ENCODE measurements at places on chromosomes 11 and 22. TPM values are rescaled to one million over a fixed set of nuclear protein-coding genes. Genes with fewer than 3 reads are reported as not detected.

DNA sequence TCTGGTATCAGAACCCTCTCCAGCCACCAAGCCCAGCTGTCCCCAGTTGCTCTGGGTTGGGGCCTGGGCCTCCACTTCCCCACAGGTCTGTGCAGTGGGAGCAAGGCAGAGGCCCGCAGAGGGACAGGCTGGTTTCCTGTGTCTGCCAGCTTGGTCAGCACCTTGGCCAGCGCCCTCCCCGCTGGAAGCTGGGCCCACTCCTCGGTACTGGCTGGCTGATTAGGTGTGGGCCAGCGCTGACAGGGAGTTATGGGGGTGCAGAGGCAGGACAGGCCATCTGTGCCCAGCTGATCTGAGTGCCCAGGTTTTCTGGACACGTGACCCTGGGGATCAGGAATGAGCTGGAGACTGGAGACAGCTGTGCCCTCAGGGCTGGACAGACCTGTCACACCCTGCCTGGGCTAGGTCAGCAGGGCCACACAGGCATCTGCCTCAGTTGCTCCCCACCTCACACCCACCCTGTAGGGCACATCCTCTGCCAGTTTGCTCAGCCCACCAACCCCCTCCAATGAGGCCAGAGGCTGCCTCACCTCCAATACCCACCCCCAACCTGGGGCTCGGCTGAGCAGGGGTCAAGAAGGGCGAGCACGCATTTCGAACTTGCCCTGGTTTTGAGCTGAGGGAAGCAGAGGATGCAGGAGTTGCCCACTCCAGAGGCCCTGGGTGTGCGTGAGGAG, 175.3 kb downstream of the IGLL1 start:
- DNase-seq: no peak
- H3K4me3 ChIP-seq: no peak overlapping the region
- no peaks in the 10 kb centered on the region for H3K27me3 ChIP-seq
- peak overlapping the region; percentile 56 for H3K27ac ChIP-seq
- H3K36me3 ChIP-seq: no peaks in the 10 kb centered on the region

RIBC2 gene
- total RNA-seq: 2.5 TPM

C11orf97 gene
- not detected for total RNA-seq

KRTAP5-8 gene
- total RNA-seq: 0.73 TPM

TMPRSS13 gene
- total RNA-seq: 10.9 TPM

OR2AT4 gene
- not detected for total RNA-seq

DNA sequence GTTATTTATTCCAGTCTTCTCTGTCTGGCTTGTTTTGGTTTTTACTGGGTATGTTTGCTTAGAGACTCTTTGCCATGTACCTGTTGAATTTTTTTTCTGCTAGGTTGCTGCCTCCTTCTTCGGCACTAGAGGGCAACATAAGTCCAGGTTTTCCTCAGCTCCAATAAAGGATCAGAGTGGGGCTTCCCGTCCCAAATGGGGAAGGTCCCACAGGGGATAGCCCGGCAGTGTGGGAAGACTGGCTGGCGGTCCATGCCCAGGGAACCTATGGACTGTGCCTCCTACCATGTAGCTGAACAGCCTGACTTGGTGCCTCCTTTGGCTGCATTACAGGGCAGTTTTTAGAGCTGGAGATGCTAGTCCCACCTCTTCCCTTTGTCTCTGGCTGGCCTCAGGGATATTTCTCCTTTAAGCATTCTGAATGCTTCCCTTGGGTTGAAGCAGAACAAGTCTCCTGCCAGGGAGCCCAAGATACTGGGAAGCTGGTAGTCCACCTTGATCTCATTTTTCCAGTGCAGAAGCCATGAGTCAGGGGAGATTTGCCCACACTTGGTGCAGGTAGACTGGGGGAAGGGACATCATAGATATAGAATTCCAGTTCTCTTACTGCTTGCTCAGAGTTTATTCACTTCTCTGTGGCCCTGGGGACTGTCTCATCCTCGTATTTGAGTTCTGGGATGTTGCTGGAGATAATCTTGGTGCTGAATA, 60.2 kb downstream of the BRD1 start:
- H3K27ac ChIP-seq: no peak overlapping the region
- no peak overlapping the region for H3K4me3 ChIP-seq
- H3K4me1 ChIP-seq: peaks cover 3% of the 10 kb centered on the region
- H3K27me3 ChIP-seq: no peaks in the 10 kb centered on the region
- peaks cover 5% of the 10 kb centered on the region for H3K36me3 ChIP-seq

- H3K4me3 ChIP-seq: no peak overlapping the region
- peaks cover 3% of the 10 kb centered on the region for H3K27me3 ChIP-seq
- H3K36me3 ChIP-seq: no peaks in the 10 kb centered on the region
- DNase-seq: no peak
- H3K27ac ChIP-seq: no peak overlapping the region
Observed at GRCh38 chr11:130854483-130854882, 61.8 kb downstream of the SNX19 start.

DNA sequence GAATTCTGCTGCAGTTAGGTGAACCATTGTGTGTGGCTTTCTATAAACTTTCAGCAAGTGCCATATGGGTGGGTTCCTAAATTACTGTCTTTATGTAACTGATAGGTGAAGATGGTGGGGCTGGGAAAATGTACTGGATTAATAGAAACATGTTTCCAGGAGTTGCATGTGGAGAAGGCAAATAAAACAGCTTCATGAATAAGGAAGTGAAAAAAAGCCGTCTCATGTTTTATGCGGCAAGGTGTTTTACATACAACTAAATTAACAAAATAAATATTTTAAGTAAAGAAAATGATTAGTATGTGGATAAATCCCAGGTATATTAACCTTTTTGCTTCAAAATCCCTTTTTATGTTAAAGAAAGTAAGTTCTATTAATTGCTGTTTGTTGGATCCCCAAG, 67.2 kb downstream of the EXT2 start:
- H3K4me1 ChIP-seq: peaks cover 16% of the 10 kb centered on the region
- DNase-seq: no peak
- no peak overlapping the region for H3K4me3 ChIP-seq
- no peak overlapping the region for H3K27ac ChIP-seq

ACR gene
- 2.2 TPM for total RNA-seq

MPPED2 gene
- total RNA-seq: 163 TPM

DNA sequence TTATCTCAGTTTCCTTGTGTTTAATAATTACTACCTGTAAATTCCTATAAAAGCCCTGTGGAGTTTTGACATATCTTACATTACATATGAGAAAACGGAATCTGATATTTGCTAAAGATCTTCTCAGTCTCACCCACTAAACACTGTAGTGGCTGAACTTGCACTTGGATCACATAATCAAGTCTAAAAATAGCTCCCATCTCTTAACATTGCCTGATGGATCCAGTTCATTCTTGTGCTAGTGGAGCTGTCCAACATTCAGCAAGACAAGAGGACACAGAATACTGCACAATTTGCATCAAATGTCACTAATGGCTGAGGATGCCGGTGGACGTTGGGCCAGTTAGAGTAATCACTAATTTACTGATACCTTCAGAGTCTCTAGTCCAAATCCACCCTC, 569.9 kb upstream of the ANO5 start:
- H3K27me3 ChIP-seq: peaks cover 3% of the 10 kb centered on the region
- DNase-seq: no peak
- no peaks in the 10 kb centered on the region for H3K4me1 ChIP-seq

GRCh38 chr11:73398132-73398526, 21.9 kb downstream of the RELT start:
- no peak overlapping the region for H3K4me3 ChIP-seq
- H3K27ac ChIP-seq: no peak overlapping the region
- H3K4me1 ChIP-seq: no peaks in the 10 kb centered on the region

GRCh38 chr11:107777110-107777509, 65.3 kb upstream of the SLN start:
- H3K4me3 ChIP-seq: no peak overlapping the region
- no peaks in the 10 kb centered on the region for H3K36me3 ChIP-seq
- peaks cover 22% of the 10 kb centered on the region for H3K4me1 ChIP-seq
- H3K27ac ChIP-seq: no peak overlapping the region
- DNase-seq: no peak

DNA sequence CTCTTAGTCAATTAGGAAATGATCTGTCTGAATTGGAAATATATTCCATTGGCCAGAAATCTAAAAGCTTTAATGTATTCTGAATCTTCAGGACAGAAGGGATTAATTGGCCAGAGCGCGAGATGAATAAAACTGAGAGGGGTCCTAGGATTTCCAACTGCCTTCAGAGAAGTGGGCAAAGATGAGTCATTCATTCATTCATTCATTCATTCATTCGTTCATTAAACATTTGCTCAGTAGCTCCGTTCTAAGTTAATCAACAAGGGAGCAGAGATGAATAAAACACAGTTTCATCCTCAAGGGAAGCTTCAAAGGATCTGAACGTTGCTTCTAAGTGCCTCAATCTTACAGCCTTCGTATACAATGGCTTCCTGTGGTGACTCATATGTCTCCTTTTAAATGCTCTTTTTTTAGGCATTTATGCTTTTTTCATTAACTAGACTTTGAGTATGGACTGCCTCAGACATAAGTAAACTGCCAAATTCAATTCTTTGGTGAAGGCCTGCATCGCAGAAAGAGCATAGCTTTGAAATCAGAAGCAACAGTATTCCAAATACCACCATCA, 537.4 kb upstream of the CCDC90B start:
- no peaks in the 10 kb centered on the region for H3K36me3 ChIP-seq
- H3K4me1 ChIP-seq: peaks cover 3% of the 10 kb centered on the region
- H3K27me3 ChIP-seq: peaks cover 4% of the 10 kb centered on the region

GRCh38 chr11:57513911-57514537, 1.5 kb downstream of the SLC43A1 start:
- H3K4me1 ChIP-seq: peaks cover 11% of the 10 kb centered on the region
- no peaks in the 10 kb centered on the region for H3K36me3 ChIP-seq
- H3K4me3 ChIP-seq: peak overlapping the region; percentile 74
- H3K27me3 ChIP-seq: peaks cover 74% of the 10 kb centered on the region

- no peaks in the 10 kb centered on the region for H3K36me3 ChIP-seq
- H3K4me3 ChIP-seq: no peak overlapping the region
- H3K27me3 ChIP-seq: no peaks in the 10 kb centered on the region
- H3K4me1 ChIP-seq: no peaks in the 10 kb centered on the region
- H3K27ac ChIP-seq: no peak overlapping the region
Observed at GRCh38 chr11:35031867-35032266, 107.1 kb upstream of the CD44 start.

DNA sequence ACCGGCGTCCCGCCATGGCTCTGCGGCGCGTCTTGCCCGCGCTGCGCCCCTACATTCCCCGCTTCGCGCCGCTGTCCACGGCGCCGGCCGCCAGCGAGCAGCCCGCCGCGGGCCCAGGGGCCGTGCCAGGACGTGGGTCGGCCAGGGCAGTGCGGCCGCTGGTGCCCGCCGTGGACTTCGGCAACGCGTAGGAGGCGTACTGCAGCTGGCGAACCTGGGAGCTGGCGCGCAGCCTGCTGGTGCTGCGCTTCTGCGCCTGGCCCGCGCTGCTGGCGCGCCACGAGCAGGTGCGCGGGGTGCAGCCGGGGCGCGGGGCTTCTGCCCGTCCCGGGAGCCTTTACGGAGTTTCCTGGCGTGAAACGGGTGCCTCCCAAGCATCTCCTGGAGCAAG, 20.1 kb downstream of the DGCR6L start:
- H3K4me3 ChIP-seq: peak overlapping the region; percentile 49
- no peak for DNase-seq
- peaks cover 11% of the 10 kb centered on the region for H3K4me1 ChIP-seq
- H3K27ac ChIP-seq: no peak overlapping the region

- H3K27ac ChIP-seq: no peak overlapping the region
- no peak for DNase-seq
- H3K36me3 ChIP-seq: no peaks in the 10 kb centered on the region
- peaks cover 19% of the 10 kb centered on the region for H3K4me1 ChIP-seq
- H3K4me3 ChIP-seq: no peak overlapping the region
Observed at GRCh38 chr11:59429924-59430516, 3.8 kb upstream of the OR5A2 start.

DNA sequence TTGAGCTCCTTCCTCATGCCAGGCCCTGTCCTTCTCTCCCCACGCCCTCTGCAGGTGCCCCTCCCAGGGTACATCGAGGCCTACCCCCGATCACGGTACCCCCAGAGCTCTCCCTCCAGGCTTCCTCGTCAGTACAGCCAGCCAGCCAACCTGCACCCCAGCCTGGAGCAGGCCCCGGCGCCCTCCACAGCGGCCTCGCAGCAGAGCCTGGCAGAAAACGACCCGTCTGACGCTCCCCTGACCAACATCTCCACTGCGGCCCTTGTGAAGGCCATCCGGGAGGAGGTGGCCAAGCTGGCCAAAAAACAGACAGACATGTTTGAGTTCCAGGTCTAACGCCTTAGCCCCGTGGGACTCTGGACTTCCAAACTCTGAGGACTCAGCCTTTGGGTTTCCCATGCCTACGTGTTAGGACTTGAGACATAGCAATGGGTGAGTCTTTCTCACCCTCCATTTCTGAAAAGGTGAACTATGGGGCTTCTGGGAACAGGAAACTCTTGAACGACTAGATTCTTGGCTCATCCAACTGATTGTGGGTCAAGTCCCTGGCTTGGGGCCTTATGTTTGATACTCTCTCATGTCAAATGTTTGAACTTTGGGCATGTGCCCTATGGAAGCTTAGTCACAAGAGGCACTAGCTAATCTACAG, 32.7 kb downstream of the C11orf91 start:
- peaks cover 2% of the 10 kb centered on the region for H3K27me3 ChIP-seq
- no peak for DNase-seq
- H3K4me1 ChIP-seq: no peaks in the 10 kb centered on the region
- no peak overlapping the region for H3K4me3 ChIP-seq
- no peak overlapping the region for H3K27ac ChIP-seq

- DNase-seq: no peak
- no peak overlapping the region for H3K27ac ChIP-seq
- peaks cover 8% of the 10 kb centered on the region for H3K4me1 ChIP-seq
Observed at GRCh38 chr22:46051646-46052045, 74.7 kb upstream of the WNT7B start.

DNA sequence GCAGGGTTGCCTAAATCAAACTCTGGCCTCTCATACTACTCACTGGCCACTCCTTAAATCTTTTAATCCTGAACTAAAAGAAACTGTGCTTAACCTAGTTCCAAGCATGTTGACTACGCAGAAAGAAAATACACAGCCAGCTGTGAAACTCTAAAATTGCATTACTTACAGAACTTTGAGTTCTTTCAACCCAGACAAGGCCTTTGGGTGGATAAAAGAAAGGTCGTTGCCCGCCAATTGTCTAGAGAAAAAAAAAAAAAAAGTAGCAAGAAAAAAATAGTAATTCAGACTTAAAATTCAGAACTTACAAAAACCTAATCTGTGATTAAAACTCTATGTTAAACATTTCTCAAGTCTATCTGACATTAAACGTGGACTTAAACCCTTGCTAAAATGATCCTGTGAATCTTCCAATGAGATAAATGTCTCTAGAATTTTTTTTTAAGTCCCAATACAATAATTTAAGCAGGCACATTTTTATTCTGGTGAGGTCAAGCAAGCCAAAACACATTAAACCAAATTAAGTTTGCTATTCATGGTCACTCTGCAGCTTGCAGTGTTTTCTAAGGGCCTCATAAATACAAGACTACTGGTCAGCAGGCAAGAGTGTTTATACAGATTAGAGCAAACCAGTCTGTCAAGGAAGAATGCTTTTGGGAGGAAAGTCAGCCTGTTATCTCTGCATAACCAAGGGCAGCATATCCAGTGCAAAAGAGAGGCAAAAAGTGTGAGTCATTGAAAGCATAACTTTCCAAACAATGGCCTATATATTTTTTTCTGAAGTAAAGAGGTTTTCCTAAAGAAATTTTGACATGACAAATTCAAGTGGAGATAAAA, 29.5 kb upstream of the CCDC34 start:
- no peak overlapping the region for H3K4me3 ChIP-seq
- peaks cover 67% of the 10 kb centered on the region for H3K4me1 ChIP-seq
- H3K27ac ChIP-seq: peak overlapping the region; percentile 74
- no peak for DNase-seq
- H3K27me3 ChIP-seq: no peaks in the 10 kb centered on the region

GGT1 gene
- total RNA-seq: 17.5 TPM

All from mesothelial cell of epicardium (in vitro differentiated cells).